ENCODE measurements at places on chromosomes 3 and 15.

- no peak for DNase-seq
These were observed 200.8 kb upstream of the CFAP20DC start for GRCh38 chr3:59250600-59250999.

DNA sequence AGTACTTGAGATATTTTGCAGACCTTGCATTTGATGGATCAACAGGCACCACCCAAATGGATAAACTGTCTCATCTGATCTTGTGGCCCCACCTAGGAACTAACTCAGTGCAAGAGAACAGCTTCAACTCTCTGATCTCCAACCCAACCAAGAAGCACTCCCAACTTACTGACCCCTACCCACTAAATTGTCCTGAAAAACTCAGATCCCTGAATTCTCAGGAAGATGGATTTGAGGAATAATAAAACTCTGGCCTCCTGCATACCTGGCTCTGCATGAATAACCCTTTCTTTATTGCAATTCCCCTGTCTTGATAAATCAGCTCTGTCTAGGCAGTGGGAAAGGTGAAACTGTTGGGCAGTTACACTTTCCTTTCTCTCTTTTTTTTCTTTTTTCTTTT, 247.9 kb downstream of the ZPLD1 start:
- no peak for DNase-seq

DNA sequence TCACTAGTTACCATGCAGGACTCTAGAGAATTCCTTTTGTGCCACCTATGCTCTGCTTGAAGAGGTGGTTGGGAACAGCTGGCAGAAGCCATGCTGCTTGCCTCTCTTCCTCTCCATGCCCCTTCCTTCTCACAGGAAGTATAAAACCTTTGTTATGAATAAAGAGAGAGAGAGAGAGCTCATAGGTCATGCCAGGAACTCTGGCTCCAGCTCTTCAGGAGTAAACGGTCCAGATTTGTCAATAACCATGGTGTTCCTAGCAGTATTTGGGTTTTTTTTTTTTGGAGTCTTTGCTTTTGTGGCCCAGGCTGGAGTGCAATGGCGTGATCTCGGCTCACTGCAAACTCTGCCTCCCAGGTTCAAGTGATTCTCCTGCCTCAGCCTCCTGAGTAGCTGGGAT, 97.7 kb upstream of the SLC4A7 start:
- DNase-seq = no peak

GRCh38 chr3:101950985-101951733, 101.8 kb downstream of the NFKBIZ start:
- no peak for DNase-seq

- DNase-seq = peak; percentile 2
These were observed 17.4 kb downstream of the FYCO1 start for GRCh38 chr3:45978006-45978761.

DNA sequence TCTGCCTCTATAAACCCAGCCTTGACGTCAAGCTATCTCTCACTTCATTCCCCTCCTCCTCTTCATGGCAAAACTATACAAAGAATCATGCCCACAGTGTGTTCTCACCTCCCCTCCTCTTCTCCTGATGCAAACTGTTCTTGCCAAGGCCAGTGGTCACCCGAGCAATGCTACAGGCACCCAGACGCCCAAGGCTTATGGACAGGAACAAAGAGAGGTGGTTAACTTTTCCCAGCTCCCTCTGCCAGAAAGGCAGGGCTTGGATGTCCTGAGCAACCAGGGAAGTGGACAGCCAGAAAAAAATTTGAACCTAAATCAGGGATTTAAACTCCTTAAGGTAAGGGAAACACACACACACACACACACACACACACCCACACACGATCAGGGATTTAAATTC, 5.1 kb downstream of the SLC41A3 start:
- DNase-seq = no peak

DNA sequence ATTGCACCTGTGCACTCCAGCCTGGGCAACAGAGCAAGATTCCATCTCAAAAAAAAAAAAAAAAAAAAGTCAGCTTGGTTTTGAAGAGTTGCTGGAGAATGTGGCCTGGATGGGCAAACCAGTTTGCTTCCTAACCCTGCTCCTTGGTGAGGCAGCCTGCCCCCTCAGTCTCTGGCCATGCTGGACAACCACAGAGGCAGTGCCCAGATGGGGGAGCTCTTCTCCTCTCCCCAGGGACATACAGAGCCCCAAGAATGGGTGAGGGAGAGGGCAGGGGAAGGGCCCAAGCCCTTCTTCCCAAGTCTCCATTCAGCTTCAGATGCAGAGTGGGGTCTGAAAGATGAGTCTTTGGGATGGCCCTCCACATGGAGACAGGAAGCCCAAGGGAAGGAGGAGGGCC, 27.9 kb downstream of the CD276 start:
- no peak for DNase-seq

GRCh38 chr15:38068626-38069391, 134.4 kb downstream of the TMCO5A start:
- DNase-seq = no peak

DNA sequence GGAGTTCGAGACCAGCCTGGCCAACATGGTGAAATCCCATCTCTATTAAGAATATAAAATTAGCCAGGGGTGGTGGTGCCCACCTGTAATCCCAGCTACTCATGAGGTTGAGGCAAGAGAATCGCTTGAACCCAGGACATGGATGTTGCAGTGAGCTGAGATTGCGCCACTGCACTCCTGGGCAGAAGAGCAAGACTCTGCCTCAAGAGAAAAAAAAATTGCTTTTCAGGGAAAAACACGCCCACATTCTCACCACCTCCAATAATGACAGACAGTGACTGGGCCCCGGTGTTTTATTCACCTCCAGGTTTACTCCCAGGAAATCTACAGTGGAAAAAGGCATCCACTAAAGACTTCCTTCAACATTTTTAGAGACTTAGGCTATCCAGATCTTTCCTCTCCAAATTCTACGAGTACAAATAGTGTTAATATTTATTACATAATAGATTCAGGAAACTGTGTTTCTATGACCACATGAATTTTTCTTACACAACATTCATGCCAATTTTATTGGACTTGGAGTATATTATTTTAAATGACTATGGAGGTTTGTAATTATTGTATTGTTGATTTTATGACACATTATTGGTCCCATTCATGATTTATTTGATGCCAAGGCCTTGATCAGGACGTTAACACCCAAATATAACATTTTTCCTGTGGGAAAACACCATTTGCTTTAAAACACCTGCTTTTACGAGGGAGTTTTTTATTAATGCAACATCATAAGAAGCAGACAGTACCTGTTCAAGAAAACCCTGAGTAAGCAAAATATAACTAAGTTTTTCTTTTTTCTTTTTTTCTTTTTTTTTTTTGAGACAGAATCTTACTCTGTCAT, 26.6 kb downstream of the IGF2BP2 start:
- no peak for DNase-seq

- no peak for DNase-seq
These were observed 137.9 kb upstream of the HES1 start for GRCh38 chr3:193998123-193998448.

DNA sequence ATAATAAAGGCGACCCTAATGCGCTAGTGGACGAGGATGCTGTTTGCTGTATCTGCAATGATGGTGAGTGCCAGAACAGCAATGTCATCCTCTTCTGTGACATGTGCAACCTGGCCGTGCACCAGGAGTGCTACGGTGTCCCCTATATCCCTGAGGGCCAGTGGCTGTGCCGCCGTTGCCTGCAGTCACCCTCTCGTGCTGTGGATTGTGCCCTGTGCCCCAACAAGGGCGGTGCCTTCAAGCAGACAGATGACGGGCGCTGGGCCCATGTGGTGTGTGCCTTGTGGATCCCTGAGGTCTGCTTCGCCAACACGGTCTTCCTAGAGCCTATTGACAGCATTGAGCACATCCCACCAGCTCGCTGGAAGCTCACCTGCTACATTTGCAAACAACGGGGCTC, 7.6 kb downstream of the BRPF1 start:
- no peak for DNase-seq

GRCh38 chr3:121557426-121557934, 10.3 kb upstream of the ARGFX start:
- no peak for DNase-seq

- no peak for DNase-seq
These were observed 79.3 kb downstream of the ANO10 start for GRCh38 chr3:43542328-43543043.

DNA sequence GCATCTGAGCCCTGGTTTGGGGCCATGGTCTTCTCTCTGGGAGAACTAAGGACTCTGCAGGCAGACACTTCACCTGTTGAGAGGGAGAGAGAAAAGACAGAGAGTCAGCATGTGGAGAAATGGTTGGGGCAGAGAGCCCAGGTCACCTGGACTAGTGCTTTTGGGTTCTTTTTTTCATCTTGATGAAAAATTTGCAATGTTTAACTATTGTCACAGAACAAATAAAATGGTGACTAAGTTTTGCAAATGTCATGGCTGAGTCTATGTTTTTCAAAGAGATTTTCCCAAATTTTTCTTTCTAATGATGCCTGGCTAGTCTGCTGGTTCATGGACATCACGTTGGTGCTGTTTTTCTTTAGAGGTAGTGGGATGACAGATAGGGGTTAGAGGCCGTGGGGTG, 17.8 kb downstream of the FAH start:
- no peak for DNase-seq

GRCh38 chr3:8769088-8769822, at the start of gene OXTR:
OXTR (minus strand) TSS chr3:8769613; CDS start chr3:8768187, 1,426 bp downstream.
- peak; percentile 37 for DNase-seq

- no peak for DNase-seq
These were observed 7.6 kb downstream of the ULK3 start for GRCh38 chr15:74835312-74835823.

DNA sequence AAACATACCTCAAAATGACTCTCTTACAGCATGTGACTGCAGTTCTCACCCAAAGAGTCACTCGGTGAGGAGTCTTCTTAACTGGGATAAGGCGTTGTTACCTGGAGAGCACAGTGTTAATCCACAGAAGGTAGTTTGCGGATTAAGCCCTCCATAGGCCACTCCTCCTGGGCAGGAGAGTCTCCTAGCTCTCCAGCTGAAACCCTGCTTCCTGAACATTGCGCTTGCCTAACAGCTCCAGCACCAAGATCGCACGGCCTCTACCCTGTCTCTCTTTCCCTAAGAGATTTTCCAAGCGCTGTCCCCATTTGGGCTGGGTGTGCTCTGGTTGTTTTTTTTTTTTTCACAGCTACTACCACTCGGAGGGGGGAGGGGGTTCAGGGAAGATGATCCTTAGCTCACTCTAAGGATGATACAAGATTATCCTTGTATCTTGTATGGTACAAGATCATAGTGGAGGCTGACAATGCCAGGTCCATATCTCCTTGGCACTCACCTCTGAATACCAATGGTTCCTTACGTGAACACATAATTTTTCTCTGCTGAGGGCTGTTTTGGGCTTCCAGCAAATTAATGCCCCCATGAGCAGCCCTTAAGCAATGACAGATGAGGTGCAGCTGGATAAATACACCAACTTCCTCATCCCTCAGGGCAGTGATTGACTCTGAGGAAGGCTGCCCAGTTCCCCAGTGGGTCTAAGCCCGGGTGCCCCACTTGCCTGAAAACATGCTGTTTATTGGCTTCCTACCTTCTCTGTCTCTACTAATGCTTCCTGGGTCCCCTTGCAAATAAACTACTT, 185.2 kb upstream of the TSC22D2 start:
- DNase-seq = no peak

DNA sequence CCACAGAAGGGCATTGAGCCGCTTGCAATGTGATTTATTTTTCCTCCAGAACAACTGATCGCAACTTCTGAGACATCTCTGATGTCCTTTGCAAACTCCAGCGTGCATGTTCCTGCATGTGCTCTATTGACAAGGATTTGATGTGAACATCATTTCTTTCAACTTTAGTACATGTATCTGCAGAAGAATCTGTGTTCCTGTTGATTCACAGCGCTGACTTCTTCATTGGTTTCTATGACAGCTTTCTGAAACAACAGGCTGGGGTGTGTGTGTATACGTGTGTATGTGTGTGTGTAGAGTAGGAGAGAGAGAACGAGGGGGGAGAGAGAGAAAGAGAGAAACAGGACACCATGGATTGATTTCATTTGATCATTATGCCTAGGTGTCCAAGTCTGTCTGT, 56.7 kb upstream of the CMTM8 start:
- no peak for DNase-seq

GRCh38 chr3:98901119-98901391, 440 bp downstream of the DCBLD2 start:
- DNase-seq = peak; percentile 32

GRCh38 chr3:25306705-25307104, 121.4 kb upstream of the RARB start:
- no peak for DNase-seq

DNA sequence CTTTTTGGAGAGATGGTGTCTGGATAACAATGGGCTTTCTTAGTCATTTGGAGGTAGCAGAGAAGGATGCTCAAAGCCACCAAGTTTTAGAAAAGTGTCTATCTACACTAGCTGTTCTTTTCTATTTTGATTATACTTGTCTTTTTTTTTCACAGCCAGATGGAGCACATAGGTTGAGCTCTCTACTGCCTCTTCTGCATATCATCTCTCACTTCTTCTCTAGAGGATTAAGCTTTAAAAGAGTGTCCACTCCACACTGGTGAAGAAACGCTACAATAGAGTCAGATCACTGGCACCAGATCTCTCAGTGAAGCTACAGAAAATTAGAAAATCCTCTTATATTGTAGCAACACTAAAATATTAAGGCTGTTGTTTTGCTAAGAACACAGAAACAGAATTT, 145.3 kb upstream of the MBNL1 start:
- DNase-seq = no peak

- DNase-seq = no peak
These were observed 24.2 kb upstream of the TM4SF4 start for GRCh38 chr3:149450281-149450680.

- DNase-seq = no peak
These were observed 3.1 kb downstream of the KAT2B start for GRCh38 chr3:20043396-20043795.

- no peak for DNase-seq
These were observed 20.3 kb upstream of the LPP start for GRCh38 chr3:188133646-188134045.

DNA sequence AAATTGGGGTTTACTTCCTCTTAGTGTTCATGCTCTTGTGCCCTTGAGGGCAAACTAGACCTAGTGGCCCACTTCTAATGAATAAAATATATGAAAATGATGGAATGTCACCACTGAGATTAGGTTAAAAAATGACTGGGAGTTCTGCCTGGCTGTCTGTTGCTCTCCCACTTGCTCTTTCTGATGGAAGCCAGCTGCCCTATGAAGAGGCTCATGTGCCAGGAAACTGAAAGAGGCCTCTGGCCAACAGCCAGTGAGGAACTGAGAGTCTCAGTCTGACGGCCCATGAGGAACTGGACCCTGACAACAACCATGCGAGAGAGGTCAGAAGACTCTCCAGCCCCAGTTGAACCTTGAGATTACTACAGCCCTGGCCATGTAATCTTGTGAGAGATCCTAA, 107.1 kb upstream of the FHIT start:
- DNase-seq = peak; percentile 3

- no peak for DNase-seq
These were observed 44.6 kb downstream of the THBS1 start for GRCh38 chr15:39625451-39625850.

GRCh38 chr3:148861277-148861869, 3.7 kb upstream of the CPA3 start:
- peak; percentile 52 for DNase-seq

DNA sequence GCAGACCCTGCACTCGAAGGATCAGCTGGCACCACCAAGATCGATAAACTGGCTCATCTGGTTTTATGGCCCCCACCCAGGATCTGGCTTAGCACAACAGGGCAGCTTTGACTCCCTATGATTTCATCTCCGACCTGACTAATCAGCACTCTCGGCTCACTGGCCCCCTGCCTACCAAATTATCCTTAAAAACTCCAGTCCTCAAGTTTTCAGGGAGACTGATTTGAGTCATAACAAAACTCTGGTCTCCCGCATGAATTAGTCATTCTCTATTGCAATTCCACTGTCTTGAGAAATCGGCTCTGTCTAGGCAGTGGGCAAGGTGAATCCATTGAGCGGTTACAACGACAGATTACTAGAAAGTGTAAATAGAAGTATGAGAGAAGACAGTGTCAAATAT, 521.9 kb upstream of the RGMA start:
- DNase-seq = no peak

Data from NCI-H774 (cell line).